NCI-H446 (cell line): ENCODE measurements at places on chromosomes 5 and 9.

- peak; percentile 58 for DNase-seq
Observed at GRCh38 chr9:129610473-129611306, 10.2 kb downstream of the C9orf50 start.

- DNase-seq, result no peak
Observed at GRCh38 chr5:135695656-135696313, 117.0 kb upstream of the CXCL14 start.

- no peak for DNase-seq
Observed at GRCh38 chr5:173454361-173454735, 126.1 kb upstream of the STC2 start.

GRCh38 chr9:20319641-20320337 is 302.5 kb downstream of the MLLT3 start:
- no peak for DNase-seq

DNA sequence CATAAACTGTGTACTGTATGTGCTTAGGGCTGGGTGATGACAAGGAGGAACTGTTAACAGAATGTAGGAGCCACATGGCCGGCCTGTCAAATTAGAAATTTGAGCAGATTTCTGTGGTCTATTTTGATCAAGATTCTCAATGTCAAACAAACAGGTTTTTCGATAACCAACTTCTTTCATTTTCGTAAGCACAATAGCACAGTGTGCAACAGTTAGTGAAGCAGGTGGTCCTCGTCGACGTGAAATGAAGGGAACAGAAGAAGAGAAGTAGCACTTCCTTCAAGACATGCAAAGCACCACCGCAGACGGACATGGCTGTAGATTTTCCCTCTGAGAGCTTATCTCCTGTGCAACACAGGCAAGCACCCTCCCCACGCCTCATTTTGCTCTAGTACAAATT is 252.1 kb downstream of the CRB2 start:
- no peak for DNase-seq

DNA sequence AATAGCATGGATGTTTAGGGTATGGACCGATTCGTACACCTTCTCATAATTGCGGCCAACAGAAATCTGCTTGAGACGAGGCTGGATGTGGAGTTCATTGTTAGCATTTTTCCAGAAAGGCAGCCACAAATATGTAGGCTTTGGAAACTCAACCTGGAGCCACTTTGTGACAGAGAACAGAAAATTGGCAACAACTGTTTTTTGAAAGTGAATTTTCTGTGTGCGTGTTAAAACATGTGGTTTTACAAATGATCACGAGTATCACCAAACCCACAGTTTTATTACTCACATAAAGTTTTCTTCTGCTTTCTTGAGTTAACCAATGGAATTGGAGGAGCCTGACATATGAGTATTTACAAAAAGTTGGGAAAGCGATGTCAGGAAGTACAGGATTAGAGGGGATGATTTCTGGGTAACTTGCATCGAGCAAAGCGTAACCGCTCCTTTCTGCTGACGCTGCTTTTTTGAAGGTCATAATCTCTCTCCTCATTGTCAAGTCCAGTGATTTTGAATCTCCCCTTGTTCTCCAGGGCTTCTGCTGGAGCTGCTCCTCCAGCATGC is 138.5 kb upstream of the TAF11L2 start:
- no peak for DNase-seq

- DNase-seq, result no peak
Observed at GRCh38 chr5:38603691-38604090, 47.2 kb upstream of the LIFR start.

GRCh38 chr5:150589862-150590601 is 50.4 kb upstream of the SYNPO start:
- peak; percentile 52 for DNase-seq

DNA sequence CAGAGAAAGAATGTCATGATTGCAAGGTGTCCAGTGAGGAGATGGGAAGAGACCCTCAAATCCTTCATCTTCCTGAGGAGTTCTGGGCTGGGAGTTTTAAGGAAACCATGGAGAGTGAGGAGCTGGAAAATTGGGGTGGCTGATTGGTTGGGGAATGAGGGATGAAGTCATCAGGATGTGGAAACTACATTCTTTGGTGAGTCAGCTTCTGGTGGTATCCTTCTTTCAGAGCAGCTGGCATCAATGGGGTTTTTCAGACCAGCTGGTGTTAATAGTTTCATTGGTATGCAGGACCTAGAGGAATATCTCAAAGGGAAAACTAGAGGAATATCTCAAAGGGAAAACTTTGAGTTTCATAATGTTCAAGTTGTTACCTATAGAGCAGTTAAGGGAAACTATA is 45.2 kb downstream of the RNF180 start:
- no peak for DNase-seq

DNA sequence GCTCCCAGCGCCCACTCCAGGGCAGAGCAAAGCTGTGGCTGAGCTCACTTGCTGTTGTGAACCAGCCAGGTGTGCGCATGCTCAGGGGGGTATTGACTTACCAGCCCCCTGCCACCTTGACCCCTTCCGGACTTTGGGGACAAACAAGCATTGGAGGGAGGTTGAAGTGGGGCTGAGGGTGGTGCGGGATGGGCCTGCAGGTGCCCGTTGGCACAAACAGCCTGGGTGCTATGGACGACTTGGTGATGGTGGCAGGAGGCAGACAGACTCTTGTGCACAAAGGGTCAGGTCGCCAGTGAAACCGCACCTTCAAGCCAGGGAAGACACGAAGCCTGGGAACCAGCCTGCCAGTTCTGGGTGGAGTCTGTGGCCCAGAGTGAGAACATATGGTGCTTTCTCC is 858.5 kb upstream of the PTPRD start:
- DNase-seq, result no peak

- no peak for DNase-seq
Observed at GRCh38 chr9:3893519-3893918, 367.7 kb upstream of the RFX3 start.

GRCh38 chr5:108238936-108239887 is 142.7 kb downstream of the FBXL17 start:
- DNase-seq, result no peak

DNA sequence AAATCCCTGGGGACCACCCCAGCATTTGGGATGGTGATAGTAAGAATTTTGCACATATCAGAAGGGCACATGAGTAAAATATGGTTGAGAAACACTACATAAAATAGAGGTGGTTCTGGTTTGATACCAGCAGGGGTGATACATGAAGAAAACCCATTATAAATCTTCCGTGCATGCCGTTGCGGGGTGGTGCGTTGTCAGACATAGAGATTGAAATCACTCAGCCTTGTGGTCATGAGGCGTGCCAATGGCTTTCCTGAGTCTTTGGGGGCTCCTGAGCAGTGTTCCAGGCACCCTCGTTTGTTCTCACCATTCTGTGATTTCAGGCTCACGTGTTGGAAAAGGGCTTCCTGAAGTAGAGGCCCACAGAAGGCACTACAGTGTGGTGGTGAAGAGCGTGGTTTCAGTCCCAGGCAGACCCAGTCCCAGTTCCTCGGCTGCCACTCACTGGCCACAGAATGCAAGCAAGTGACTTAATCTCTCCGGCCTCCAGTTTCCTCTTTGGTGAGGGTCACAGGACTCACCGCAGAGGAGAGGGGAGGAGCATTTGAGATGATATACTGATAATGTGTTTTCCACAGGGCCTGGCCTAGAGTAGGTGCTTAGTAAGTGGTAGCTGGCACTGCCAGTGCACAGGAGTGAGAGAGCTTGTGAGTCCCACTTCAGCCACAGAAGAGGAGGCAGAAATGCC is 20.5 kb upstream of the GLRX start:
- DNase-seq, result no peak

DNA sequence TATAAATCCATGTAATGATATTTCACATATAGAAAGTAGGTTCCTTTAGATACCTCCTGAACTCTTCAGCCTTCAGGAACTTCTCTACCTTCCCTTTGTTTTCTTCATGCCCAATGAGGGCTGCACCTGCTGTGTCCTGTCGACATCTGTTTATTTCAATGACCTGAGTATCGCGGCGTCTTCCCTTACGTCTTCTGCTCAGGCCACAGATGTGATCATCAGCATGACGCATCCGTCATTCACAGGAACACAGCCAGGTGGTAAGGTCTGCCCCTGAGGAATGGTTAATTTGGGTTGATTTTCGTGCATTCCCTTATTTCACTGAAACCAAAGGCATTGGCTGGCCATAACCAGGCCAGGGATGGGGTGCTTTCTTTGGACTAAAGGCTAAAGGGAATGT is 217.1 kb downstream of the MED10 start:
- DNase-seq, result no peak

- no peak for DNase-seq
Observed at GRCh38 chr9:136306211-136307208, 2.6 kb upstream of the CCDC187 start.

- DNase-seq, result no peak
Observed at GRCh38 chr5:149605354-149605997, 24.2 kb downstream of the ARHGEF37 start.

- DNase-seq, result no peak
Observed at GRCh38 chr5:134813407-134813806, 32.4 kb upstream of the C5orf24 start.

DNA sequence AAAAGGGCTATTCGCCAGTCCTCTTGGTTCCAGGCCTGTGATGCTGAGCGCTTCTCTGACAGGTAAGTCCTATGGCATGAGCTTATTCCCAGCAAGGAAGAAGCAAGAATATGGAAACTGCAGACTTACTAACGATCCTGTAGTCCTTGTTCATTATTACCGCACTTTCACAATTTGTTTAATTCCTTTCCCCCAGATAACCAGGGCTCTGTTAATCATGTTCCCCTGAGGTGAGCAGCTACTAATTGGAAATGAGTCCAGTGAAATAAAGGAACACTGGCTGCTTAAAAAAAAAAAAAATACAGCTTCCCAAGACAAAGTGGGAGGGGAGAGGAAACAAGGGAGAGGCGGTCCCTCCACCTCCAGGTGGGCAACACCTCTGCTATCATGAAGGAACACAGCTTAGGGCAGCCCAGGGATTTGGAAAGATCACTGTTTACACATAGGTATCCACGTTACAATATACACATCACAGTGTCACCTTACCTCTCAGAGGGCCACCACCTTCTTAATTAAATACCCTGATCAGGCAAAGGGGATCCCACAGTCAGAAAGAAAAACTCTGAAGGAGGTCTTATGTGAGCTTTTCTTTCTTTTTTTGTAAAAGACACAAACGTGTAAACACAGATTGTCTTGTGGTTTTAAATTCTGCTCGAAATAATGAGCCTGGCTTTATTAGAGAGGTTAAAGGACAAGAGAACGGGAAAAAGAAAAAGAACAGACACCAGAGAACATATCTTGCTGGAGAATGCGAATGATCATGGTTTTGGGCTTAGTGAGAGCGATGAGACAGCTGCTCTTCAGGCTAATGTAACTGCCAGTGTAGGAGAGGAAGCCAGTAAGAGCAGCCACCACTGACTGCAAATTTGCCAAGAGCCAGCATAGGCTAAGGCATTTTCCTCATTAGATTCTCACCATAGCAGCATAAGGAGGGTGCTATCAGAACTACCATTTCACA is 258.6 kb downstream of the CRB2 start:
- DNase-seq, result no peak

DNA sequence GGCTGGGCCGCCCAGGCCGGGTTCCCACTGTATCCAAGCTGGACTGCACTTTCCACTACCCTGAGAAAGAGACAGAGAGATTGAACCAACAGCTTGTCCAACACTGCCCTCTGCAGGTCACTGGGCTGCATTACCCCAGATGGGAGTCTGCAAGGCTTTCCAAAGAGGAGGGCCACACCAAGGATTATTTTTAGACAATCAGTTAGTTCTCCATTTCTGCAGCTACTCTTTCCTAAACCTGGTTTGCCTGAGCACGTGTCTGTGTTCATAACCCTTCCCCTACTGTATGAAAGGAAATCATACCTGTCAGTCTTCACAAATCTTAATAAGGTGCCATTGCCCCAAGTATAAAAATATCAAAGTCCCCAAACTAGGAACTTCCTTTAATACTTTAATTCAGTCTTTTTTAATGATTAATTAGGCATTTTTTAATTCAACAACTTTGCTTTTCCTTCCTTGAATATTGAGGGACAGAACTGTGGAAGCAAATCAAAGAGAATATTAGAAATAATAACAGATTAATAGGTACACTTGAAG is 13.4 kb upstream of the FGF1 start:
- DNase-seq, result peak; percentile 76

GRCh38 chr9:86279839-86280238 is 2.5 kb downstream of the ISCA1 start:
- no peak for DNase-seq

- no peak for DNase-seq
Observed at GRCh38 chr9:136568288-136569081, 22.6 kb upstream of the NOTCH1 start.

- DNase-seq, result no peak
Observed at GRCh38 chr5:124912638-124913328, 166.3 kb upstream of the ZNF608 start.

DNA sequence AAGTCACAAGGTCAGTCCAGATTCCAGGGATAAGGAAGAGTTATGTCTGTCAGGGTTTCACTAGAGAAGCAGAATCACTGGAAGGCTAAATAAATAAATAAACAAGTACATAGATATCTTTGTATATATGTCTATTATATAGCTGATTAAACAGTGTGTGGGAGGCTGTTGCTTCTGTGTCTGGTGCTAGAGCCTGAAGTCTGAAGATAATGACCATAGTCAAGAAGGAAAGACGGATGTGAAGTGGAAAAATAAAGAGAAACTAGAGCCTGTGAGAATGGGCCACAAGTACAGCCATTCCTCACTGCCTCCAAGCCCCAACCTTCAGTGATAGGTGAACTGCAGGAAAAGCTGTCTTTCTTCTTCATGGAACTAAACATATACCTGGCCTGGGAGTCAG is 4.1 kb upstream of the TMED7 start:
- no peak for DNase-seq

- DNase-seq, result peak; percentile 28
Observed at GRCh38 chr5:90119531-90119971, 290.0 kb downstream of the CETN3 start.

GRCh38 chr5:97364731-97365130 is 181.7 kb upstream of the RIOK2 start:
- no peak for DNase-seq

DNA sequence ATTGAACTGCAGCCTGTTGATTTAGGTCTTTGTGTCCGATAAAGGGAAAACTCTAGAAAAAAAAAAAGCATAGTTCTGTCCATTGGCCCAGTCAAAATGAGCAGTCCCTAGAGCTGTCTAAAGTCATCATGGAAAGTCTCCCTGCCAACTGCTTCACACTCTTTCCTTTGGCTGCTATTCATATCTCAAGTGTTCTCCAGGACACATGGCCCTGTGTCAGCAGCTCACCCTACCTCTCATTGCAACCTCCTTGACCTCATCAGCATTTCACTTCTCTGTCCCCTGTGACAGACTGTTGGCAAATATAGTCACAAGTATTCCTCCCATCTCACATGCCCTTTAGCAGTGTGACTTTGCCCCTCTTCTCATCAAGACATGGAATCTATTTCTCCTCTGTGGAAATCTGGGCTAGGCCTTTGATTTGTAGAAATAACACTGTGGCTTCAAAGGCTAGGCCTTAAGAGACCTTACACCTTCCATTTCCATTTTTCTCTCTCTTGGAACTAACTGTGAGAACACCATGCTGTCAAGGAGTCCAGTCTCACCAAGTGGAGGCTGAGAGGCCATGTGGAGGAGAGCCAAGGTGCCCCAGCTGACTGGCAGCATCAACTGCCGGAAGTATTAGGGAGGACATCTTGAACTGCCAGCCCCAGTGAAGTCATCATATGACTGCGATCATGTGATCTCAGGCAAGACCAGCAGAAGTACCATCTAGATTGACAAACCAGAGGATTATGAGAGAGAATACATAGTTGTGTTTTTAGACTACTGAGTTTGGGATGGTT is 149.4 kb upstream of the TARS1 start:
- no peak for DNase-seq
